NCI-H2029 (cell line): ENCODE measurements at places on chromosomes 12 and 14.
A peak's percentile ranks its signal among the peaks of the same experiment; 100 is the strongest.

DNA sequence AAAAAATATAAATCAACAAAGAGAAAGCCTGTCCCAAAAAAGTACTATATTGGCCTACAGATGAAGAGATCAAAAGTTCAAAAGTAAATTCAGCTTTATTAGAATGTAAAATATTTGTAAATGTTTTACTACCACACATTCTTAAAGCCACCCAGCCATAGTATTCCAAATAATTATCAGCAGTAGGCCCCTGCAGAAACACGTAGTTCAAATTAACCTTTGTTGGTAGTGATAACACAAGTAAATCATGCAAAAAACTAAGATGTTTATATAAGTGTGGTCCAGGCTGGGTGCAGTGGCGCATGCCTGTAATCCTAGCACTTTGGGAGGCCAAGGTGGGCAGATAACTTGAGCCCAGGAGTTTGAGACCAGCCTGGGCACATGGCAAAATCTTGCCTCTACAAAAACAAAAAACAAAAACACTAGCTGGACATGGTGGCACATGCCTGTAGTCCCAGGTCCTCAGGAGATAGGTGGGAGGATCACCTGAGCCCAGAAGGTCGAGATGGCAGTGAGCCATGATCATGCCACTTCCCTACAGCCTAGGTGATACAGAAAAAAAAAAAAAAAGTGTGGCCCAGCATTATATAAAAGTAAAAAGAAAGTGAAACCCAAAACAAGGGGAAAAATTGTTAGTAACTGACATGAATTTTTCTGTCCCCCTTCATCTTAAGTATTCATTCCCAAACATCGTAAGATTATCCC, 17.9 kb downstream of the SPTLC2 start:
- DNase-seq = no peak

DNA sequence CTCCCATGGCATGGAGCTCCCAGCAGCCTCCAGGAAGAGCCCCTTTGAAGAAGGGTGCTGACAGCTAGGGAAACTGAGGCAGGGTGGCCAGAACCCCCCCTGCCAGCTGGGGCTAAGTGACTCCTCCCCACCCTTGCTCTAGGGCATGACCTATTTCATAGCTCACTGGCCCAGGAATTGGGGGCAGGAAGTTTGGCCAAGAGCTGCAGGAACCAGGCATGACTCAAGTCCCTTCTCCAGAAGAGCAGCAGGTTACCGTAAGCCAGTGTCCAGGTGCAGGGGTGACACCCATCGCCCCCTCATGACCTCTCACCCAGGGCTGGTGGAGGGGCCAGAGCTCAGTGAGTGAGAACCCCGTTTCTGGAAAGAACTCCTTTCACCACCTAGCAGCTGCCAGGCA, 1.9 kb downstream of the RASAL1 start:
- no peak for DNase-seq

DNA sequence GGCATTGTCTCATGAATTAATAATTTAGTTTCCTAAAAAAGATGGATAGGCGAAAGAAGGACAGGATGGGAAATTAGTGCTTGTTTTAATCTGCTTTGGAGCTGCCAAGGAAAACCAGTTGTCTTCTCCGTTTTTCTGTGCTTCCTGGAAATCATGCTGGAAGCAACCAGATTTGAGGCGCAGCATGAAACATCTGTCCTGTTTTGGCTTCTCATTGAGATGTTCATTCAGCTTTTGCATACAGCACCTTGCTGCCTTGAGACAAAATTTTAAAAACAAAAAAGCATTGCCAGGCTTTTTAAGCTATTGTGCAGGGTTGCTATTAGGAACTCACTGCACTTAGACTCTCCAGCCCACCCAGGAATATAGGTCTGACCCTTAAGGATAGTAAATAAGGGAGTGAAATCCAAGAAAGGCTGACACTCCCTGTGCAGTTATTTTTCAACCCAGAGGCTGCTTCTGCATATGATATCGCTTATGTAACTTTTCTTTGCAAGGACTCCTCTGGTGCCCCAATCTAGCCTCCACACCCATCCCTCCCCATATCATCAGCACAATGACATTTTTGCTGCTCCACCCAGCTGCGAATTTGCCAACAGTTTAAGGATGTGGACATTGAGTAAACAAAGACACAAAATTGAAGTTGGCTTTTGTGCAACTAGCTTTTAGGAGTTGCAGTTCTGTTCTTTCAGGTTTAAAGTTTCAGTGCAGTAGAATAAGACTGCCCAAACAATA, 46.9 kb upstream of the MDM1 start:
- DNase-seq = no peak

DNA sequence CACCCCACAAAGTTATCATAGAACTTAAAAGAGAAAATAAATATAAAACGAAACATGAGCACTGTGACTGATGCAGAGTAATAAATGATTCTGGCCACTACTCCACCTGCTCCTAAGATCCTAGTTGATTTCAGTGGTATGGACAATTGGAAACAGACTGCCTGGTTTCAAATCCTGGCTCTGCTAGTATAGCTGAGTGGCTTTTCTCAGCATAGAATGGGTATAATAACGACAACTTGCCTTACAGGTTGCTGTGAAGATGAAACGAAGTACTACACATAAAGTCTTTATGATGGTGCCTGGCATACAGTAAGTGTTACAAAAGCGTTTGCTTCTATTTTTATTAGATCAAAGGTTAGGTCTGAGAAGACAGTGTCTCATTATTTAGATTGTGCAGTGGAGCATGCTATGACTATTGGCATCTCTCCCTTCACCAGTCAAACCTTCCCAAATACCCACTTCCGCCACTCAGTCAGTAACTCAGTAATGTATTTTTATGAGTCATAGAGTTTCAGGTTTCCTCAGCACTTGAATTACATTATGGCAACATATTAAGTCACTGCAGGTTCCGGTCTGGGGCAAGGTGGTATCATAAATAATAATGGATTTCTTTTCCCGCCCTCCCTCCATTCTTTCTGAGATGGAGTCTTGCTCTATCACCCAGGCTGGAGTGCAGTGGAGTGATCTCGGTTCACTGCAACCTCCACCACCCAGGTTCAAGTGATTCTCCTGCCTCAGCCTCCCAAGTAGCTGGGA, 29.7 kb upstream of the NR2C1 start:
- peak; percentile 94 for DNase-seq

DNA sequence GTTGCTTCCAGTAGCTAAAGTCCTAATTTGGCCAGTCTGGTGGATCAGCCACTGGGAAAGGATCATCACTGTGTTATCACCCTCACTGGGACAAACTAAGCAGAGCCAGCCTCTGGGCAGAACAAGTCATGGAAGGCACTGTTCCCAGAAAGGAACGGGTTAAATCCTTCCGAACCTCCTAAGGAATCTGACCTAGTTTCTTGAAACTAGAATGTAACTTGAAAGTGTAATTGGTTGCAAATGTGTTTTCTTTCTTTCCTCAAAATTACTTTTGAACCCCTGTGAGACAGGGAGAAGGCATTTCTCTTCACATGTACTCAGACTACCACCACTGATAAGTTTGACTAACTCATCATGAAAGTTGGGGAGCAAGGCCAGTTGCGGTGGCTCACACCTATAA, 18.7 kb upstream of the KICS2 start:
- no peak for DNase-seq

DNA sequence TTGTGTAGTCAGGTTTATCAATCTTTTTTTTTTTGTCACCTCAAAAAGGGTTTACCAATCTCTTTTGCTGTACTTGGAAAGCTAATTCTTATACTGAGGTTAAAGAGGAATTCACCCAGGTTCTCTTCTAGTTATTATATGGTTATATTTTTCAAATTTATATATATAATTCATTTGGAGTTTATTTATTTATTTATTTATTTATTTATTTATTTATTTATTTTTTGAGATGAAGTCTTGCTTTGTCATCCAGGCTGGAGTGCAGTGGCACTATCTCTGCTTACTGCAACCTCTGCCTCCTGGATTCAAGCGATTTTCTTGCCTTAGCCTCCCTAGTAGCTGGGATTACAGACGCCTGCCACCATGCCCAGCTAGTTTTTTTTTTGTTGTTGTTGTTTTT, 73.8 kb downstream of the GPR135 start:
- no peak for DNase-seq

DNA sequence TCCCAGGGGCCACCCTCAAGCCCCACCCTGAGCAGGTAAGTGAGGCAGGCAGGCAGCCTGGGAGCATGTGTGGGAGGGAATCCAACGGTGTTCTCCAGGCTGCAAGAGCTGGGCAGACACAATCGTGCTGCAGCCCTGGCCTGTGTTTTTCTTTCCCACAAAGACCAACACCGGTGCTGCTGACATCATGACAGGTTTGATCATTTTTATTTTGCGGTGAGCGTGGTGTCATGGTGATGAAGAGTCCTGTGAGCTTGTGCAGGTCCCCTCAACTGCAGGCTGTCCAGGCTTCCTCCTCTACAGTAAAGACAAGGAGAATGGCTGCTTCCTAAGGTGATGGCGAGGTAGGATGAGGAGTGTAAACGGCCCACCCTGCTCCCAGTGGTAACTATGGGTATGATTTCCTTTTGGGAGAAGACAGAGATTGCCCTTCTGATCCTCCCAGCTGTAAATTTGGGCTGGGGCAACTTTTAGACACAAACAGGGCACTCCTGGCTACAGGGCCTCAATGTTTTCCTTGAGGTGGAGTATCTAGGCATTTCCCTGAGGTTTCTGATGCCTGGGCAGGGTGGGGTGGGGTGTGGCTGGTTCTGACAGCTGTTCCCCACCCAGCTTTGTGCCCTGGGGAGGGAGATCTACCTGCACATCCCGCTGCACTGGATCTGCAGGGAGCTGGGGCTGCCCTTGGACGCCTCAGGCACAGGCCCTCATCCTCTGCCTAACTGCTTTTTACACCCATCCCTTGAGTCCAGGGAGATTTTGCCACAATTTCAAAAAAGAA, 109.1 kb downstream of the VCPKMT start:
- DNase-seq = no peak

DNA sequence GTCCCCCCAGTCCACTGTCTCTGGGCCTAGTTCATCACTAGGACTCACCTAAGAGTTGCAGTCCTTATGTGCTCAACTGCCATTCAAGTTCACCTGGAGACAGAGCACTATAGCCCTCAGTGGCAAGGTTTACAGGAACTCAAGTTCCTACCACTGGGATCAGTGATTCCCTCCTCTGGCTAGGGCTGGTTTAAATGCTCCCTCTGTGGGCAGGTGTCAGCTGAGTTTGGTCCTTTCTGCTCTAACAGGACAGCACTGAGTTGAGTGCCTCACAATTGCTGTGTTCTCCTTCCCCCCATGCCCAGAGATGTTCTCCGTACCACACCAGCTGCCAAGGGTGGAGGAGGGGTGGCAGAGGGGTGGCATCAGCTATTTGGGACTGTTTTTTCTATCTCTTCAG, 20.8 kb upstream of the SAV1 start:
- DNase-seq = no peak

DNA sequence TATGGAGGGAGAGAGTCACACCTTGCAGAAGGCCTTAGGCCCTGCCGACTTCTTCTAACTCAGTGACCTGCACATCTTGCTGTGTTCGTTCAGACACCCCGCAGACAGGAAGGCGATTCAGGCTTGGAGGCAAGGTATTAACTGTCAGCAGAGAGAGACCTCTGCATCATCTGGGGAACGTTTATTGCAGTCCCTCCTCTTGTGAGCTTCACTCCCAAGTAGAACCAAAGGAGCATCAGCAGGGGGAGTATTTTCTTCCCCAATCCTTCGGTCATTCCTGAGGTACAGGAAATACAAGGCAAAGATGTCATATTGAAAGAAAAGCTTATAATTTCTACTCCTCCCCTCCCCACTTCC, 217.9 kb downstream of the CRADD start:
- DNase-seq = no peak

GRCh38 chr14:60346706-60347105, 97.7 kb downstream of the PPM1A start:
- DNase-seq = peak; percentile 60

- DNase-seq = no peak
These were observed 189.6 kb upstream of the SOX5 start for GRCh38 chr12:24139035-24139434.
